Vagina (tissue), 2 donors: ENCODE measurements at places on chromosomes 12 and 14.

- DNase-seq, result no peak
Observed at GRCh38 chr14:89618330-89618708, 201.3 kb upstream of the FOXN3 start.

DNA sequence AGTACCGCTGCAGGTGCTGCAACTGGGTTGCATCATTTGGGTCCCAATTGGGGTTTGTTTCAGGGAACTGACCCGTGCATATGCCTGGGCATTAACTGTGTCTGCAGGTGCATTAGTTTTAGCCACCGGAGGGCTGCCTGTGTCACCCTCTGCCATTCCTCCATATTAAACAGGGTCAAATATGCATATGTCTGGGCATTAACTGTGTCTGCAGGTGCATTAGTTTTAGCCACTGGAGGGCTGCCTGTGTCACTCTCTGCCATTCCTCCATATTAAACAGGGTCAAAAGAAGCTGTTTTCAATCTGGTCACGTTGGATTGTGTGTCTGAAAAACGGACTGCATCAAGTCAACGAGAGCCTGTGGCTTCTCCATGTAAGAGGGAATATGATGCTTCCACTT is 1317.0 kb downstream of the TMEM121 start:
- no peak for DNase-seq

DNA sequence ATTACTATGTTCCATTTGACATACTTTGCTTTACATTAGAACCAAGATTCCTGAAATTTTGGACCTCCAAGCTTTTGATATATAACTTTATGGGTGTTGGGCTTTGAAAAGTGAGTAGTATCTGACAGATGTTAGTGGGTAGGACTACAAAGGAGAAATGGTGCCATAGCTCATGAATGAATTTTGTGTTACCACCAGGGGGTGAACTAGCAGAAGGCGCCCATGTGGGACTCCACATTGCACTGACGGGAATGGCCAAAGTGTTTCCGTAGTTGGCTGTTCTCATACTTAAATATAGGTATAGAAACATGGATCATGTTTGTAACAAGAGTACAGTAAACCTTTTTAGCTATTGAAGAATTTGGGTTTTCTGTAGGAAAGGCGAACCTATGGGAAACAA is 337.5 kb downstream of the FLRT2 start:
- DNase-seq, result no peak

GRCh38 chr12:9925705-9926393 is 6.3 kb downstream of the CLEC2A start:
- no peak for DNase-seq
